NCI-H1105 (cell line): ENCODE measurements at places on chromosomes 16 and 17.

DNA sequence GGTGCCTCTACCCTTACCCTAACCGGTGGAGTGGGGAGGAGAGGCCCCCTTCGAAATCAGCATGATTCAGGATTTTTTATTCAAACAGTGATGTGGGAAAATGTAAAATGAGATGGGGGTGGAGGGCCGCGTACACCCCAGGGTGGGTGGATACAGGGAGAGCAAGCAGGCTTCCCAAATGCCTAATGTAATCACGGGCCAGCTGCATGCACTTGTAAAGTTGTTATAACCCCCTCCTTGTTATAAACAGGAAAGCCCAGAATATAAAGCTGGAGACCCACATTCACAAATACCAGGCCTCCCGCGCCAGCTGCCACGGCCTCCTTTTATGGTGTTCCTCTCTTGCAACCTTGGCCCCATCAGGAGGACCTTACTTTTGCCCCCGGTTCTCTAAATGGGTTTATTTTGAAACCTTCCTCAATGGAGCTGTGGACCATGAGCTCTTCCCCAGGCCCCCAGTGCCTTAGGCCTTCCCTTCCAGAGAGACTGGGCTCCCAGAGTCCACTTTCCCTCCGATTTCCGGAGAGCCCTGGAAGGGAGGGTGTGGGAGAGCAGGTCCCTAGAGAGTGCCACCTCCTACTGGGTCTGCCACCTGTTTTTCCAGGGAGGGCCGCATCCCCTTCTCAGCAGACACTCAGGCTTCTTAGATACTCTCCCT, 906 bp upstream of the FOXL1 start:
- no peak for DNase-seq

GRCh38 chr17:72691586-72691985, 400.9 kb downstream of the SLC39A11 start:
- no peak for DNase-seq

- no peak for DNase-seq
Measured at GRCh38 chr17:81558941-81559806, 7.0 kb upstream of the FAAP100 start.

- DNase-seq: no peak
Measured at GRCh38 chr17:63138713-63139112, 172.7 kb downstream of the TANC2 start.

GRCh38 chr16:87486713-87487247, 6.0 kb downstream of the ZCCHC14 start:
- DNase-seq: no peak

- no peak for DNase-seq
Measured at GRCh38 chr16:64952177-64952576, 169.7 kb downstream of the CDH11 start.

DNA sequence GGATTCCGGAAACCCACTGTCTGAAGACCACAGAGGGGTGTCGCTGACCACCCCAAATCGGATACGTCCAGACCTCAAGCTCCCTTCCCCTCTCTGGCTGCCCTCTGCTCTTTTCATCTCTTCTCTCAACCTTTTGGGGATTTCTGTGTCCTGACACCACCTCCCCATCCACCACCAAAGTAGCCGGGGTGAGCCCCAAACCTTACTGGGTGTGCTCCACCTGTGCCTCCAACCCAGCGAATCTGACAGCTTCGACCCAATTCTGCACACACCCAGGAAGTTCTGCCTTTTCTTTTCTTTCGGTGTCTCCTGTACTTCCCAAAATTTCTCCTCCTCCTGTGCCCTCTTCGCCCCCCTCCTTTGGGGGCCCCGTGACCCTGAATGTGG, 534 bp downstream of the KCTD11 start:
- no peak for DNase-seq
